ENCODE measurements at places on chromosomes 5 and 9. TPM values are rescaled to one million over a fixed set of nuclear protein-coding genes. Genes with fewer than 3 reads are reported as not detected.

Gene IGFBPL1
- 0.49 TPM for total RNA-seq

Gene GABRG2
- total RNA-seq = not detected

Gene CFAP90
- not detected for total RNA-seq

Gene PAPPA
- 165 TPM for total RNA-seq

Gene DMRT3
- total RNA-seq = not detected

Gene TEK
- total RNA-seq = 0.73 TPM

Gene MARVELD2
- 3.3 TPM for total RNA-seq

Gene RASGRF2
- 1.6 TPM for total RNA-seq

Gene HRCT1
- not detected for total RNA-seq

Gene BTNL9
- not detected for total RNA-seq

Gene TSSK1B
- 0.49 TPM for total RNA-seq

Gene PCA3
- total RNA-seq = not detected

Gene ARID3C
- 0.32 TPM for total RNA-seq

Gene TMEM232
- total RNA-seq = 1.6 TPM

Gene PCDH12
- 0.24 TPM for total RNA-seq

Gene SEMA4D
- 0.12 TPM for total RNA-seq

Gene ENTREP1
- not detected for total RNA-seq

Gene CDH9
- not detected for total RNA-seq

Gene MSX2
- total RNA-seq = 20.3 TPM

Gene AGGF1
- total RNA-seq = 21.6 TPM

Gene CCDC192
- total RNA-seq = not detected

Gene IL33
- not detected for total RNA-seq

Gene GRXCR2
- total RNA-seq = not detected

Gene PSIP1
- total RNA-seq = 33.9 TPM

Gene AJM1
- 0.97 TPM for total RNA-seq

Gene SPINK13
- total RNA-seq = not detected

Gene PRR16
- 42.9 TPM for total RNA-seq

Gene SPEF2
- total RNA-seq = 5.5 TPM

Gene NUTM2G
- total RNA-seq = not detected

Gene WWC1
- 3.6 TPM for total RNA-seq

Gene AFAP1L1
- 10.1 TPM for total RNA-seq

Gene FOXD4L4
- total RNA-seq = under 0.01 TPM

Gene DMGDH
- 2.6 TPM for total RNA-seq

Gene ZNF608
- total RNA-seq = 31.0 TPM

Gene CACFD1
- total RNA-seq = 12.1 TPM

Gene SLC36A3
- not detected for total RNA-seq
